Stimulated activated CD8-positive, alpha-beta memory T cell treated with anti-CD3 and anti-CD28 coated beads, Interleukin-4, amount 100 ng/mL, for 4 hours (primary cell): ENCODE measurements at places on chromosomes 2 and 18.

- DNase-seq, result no peak
Observed at GRCh38 chr2:95700519-95700918, 108.7 kb downstream of the TRIM43 start.

DNA sequence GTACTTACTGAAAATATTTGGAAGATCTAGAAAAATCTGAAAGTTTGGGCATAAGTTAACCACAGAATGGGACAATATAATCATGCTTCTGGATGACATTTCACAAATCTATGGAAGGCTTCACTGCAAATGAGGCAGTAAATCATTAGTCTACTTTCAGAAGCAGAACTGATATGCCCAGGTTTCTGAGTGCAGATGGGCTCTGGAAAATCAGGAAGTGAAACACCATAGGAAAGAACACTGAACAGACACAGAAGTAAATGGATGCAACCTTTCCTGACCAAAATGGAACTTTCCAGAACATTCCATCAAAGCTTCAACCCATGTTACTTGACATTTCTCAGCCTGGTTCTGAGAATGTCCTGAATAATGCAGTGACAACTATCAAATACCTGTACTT lies 55.1 kb downstream of the KCNG3 start:
- no peak for DNase-seq

DNA sequence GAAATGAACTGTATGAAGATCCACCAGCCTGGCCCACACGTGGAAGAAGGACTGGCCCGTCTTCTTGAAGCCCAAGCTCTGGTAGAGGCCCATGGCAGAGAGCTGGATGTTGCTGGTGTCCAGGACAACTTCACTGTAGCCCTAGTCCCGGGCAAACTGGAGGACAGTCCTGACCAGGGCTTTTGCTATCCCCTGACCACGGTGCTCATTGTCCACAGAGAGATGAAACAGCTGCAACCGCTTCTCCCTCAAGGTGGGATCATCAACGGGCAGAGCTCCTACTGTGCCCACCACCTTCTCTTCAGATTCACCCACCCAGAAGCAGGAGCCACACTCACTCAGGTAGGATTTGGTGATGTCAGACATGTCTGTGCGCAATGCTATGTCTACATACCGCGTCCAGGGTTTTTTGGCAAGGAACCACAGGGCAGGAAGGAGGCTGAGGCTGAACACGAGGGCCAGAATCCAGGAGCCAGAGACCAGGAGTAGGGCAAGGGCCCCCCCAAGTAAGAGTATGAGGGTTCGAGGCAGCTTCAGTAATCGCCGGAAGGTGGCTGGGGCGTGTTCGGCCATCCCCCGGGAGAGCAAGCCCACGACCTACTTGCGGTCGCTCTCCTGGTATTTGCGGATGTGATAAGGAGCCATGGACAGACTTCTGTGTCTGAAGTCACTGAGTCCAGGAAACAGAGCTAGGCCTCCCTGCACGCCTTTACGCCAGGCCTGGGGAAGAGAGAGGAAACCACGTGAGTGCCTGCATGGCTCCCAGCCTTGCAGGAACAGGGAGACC lies 36.3 kb downstream of the TPRKB start:
- DNase-seq, result no peak

DNA sequence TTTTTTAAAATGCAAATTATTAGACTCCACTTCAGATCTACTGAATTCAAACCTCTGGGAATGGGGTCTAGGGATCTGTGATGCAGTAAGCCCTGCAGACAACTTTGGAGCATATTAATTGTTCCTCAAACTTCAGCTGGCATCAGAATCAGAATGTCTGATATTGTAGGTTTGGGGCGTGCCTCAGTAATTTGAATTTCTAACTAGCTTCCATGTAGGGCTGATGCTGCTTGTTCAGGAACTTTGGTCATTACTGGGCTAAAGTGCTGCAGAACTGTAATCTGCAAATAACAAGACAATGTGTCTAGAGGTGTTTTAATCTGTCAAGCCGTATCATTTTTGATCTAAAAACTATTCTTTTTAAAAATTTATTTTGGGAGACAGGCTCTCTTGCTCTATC lies 1719.7 kb upstream of the PIK3C3 start:
- no peak for DNase-seq

- no peak for DNase-seq
Observed at GRCh38 chr18:38198526-38198925, 632.9 kb upstream of the CELF4 start.

GRCh38 chr2:124178719-124179118 lies 153.6 kb downstream of the CNTNAP5 start:
- no peak for DNase-seq

GRCh38 chr18:45291621-45292615 lies 323.4 kb upstream of the SLC14A2 start:
- no peak for DNase-seq

DNA sequence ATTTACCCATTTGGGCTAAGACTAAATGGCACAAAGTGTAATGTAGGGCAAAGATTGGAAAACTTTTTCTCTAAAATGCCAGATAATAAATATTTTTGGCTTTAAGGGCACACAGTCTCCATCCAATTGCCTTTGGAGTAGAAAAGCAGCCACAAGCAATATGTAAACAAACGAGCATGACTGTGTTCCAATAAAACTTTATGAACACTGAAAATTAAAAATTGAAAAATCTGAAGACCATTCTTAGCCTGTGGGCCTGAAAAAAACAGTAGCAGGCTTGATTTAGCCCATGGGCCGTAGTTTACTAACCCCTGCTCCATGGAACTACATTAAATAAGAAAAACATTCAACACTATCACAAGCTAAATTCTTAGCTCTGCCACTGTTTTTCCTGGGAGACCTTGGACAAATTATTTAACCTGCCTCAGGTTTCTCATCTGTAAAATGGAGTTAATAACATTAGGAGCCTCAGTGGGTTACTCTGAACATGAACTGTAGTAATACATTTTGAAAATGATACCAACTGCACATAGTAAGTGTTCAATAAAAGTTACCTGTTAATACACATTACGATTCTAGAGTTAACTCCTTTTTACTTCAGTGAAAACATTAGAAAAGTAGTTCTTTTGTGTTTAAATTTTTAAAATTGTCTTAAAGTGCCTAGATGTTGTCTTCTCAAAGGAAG lies 1.3 kb downstream of the IFIH1 start:
- no peak for DNase-seq

GRCh38 chr2:129761569-129762021 lies 217.9 kb upstream of the RAB6C start:
- DNase-seq, result no peak

DNA sequence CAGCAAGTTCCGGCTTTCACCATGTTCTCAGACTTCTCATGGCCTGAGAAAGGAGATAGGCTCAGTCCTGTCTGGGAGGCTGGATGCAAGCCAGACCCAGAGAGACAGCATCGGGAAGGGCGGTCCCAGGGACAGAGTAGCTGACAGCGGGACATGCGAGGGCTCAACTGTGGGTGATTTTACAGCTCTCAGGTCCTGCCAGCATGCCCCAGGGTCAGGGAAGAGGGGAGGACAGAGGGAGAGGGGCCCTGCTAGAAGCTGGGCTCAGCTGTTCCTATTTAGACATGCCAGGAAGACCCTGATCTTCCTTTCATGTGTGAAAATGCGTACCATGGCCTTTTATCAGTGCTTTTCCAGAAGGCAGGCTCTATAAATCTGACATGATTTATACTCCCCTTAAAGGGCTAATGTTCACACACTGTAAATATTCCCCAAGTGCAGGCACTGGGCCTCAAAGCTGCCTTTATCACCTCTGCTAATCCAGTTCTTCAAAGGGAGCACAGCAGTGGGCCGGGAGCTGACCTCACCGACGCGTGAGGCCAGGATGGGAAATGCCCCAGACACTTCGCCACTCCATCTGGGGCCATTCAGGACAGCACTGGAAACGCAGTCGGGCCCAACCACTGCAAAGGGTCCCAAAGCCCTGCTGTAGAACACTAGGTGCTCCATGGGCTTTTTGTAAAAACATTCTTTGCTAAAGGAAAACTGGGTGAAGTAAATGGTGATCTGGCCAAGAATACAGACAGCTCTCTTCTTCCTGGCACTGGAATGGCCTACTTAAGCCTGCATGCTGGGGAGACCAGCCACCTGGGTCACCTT lies 96.1 kb upstream of the LMAN1 start:
- no peak for DNase-seq

DNA sequence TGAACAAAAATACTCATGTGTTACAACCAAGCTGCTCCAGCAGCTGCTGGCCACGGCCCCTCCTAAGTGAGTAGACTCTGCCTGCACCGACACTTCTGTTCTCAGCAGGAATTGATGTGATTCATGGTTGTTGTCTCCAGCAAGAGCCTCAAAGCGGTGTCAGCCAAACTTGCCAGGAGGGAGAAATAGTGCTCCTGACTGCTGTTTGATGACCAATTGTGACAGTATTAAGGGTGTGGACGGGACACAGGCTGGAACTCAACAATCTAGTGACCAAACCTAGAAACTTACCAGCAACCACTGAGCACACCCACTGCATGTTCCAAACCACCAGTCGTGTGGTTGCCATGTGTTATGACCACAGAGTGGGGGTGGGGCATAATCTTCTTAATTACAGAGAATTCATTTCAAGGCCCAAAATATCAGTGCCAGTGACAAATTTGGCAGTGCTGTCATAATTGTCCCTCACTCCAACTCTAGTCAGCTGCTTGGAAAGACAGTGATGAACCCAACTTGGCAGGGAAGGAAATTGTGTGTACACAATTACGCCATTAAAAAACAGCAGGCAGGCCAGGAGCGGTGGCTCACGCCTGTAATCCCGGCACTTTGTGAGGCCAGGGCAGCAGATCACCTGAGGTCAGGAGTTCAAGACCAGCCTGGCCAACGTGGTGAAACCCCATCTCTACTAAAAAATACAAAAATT lies 30.4 kb downstream of the FBLN7 start:
- no peak for DNase-seq

DNA sequence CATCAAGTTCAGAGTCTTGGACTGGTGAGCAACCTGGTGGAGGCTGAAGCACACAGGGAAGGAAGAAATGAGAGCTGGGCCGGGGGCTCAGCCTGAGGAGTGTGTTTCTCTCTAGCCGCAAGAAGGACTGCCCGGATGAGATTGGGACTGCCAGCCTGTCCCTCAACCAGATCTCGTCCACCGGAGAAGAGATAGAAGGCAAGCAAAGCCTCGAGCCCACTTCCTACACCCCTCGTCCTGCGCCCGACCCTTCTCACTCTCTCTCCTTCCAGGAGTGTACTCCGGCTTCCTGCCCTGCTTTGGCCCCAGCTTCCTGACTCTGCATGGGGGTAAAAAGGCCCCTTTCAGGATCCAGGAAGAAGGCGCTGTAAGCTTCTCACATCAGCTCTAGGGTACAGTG lies 26.2 kb downstream of the FER1L5 start:
- no peak for DNase-seq
